ENCODE measurements at places on chromosomes 13 and 19.

- DNase-seq = no peak
Measured at GRCh38 chr13:25901460-25902376, 150.1 kb downstream of the SHISA2 start.

DNA sequence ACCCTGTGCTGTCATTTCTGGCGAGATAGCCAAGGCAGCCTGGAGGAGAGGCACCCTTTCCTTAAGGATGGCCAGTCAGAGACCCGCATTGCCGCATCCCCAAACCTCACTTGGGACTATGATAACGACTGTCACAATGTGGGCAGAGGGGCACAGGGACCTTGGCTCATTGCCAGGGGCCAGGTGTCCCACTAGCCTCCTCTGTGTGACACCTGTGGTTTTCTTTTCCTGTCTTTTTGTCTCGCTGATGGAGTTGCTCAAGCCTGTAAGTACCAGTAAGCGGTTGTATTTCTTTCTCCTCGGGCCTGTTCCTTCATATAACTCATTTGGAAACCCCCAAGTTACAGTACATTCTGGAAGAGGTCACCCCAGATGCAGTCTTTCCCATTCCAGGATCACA is 59.5 kb downstream of the TDRD12 start:
- DNase-seq = no peak

DNA sequence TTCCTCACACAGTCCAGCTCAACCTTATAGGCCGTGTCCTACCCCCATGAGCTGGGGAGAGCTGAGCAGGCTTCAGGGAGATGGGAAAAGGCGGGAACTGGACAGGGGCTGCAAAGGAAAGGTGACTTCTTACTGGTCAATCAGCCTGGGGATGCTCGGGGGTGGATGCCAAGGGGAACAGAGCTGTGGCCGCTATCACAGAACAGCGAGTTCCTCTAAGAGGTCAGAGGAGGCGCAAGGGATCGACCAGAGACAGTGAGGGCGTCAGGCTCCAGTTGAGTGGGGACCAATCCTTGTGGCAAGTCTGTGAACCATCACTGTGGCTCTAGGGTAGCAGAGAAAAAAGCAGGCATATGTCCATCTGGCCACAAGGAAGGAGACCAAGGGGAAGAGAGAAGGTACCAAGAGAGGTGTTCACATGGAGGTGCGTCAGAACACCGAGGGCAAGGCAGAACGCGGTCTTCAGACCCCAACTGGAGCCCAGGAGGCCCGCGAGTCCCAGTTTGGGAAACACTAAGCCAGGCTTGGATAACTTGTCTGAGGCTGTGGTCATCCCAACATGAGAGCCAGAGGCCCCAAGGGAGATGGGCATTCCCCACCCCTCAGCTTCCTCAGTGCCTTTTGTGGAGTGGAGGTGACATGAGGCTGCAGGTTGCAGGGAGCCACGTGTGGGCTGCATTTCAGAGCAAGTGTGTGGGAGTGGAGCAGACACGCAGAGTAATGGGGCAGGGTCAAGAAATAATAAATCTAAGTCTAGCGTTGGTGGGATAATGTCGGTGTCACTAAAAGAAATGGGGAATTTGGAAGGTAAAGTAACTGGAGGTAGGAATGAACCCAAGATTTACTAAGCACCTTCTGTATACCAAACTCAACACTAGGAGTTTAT is 3.9 kb downstream of the F10 start:
- no peak for DNase-seq

GRCh38 chr19:13633109-13633508 is 126.8 kb upstream of the CACNA1A start:
- no peak for DNase-seq

GRCh38 chr13:105565136-105565727 is 970.2 kb downstream of the EFNB2 start:
- DNase-seq = no peak

- DNase-seq = no peak
Measured at GRCh38 chr13:48443442-48444208, 30.7 kb upstream of the LPAR6 start.

DNA sequence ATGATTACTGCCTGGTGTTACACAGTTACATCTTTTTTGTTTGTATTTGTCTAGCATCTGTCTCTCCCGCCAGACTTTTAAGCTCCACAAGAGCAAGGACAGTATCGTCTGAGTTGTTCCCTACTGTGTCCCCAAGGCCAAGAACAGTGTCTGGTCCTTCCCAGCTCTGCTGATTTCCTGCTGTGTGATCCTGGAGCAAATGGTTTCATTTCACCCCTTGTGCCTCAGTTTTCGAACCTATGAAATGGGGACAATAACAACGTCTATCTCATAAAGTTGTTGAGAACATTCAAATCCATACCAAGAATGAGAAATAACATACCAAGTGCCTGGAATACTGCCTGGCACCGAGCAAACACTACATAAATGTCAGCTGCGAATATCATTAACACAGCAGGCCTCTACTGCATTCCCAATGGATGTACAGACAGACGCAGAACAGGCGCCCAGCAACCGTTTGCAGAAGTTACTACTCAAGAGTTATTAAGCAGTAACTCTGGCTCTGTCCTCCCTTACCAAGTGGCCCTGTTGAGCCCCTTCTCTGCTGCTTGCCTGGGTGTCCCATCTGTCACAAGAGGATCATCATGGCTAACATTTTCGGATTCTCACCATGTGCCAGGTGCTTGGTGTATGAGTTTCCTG is 11.4 kb downstream of the XRCC1 start:
- no peak for DNase-seq

DNA sequence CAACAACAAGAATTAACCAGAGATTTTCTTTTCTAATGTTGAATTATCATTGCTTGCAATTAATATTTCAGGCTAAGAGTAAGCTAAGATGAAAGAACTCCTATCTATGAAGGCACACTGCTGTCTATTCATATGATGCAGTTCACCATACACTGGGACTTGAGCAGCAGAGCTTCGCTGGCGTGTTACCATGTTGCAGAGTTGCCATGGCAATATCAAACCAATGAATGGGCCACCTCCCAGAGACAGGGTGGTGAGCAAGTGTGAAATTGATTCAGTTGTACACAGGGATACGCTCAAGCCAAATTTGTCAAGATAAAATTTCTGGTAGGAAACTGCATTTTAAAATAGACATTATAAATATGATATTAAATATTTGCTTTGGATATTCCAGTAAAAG is 69.3 kb upstream of the MYO16 start:
- DNase-seq = no peak

GRCh38 chr19:1098177-1099051 is 3.2 kb upstream of the POLR2E start:
- DNase-seq = no peak

DNA sequence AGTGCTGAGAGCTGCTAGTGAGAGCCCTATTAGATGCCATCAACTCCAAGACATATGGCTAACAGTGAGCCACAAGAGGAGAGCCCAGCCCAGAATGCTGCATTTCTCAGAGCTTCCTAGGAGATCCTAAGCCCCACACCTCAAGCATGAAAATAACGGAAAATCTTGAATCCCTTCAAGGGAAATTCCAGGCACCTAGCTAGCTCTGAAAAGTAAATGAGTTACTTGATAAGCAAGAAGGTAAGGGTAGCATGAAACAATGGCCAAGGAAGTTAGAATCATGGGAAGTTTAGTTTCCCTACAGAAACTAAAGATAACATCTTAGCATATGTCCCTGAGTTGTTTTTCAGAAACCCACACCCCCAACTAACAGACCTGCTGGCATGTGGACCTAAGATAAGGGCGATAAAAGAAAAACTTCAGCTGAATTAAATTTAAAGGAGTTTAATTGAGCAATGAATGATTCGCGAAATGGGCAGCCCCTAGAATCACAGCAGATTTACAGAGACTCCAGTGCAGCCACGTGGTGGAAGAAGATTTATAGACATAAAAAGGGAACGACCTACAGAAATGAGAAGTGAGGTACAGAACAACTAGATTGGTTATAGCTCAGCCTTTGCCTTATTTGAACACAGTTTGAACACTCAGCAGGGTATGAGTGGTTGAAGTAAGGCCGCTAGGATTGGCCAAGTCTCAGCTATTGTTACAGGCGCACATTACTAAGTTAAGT is 301.3 kb upstream of the DACH1 start:
- no peak for DNase-seq

- DNase-seq = no peak
Measured at GRCh38 chr19:43777163-43777695, 3.5 kb downstream of the KCNN4 start.

- DNase-seq = no peak
Measured at GRCh38 chr13:26759907-26760831, at the start of gene GPR12. GPR12 (minus strand) TSS chr13:26760786; CDS start chr13:26759827, 959 bp downstream.

DNA sequence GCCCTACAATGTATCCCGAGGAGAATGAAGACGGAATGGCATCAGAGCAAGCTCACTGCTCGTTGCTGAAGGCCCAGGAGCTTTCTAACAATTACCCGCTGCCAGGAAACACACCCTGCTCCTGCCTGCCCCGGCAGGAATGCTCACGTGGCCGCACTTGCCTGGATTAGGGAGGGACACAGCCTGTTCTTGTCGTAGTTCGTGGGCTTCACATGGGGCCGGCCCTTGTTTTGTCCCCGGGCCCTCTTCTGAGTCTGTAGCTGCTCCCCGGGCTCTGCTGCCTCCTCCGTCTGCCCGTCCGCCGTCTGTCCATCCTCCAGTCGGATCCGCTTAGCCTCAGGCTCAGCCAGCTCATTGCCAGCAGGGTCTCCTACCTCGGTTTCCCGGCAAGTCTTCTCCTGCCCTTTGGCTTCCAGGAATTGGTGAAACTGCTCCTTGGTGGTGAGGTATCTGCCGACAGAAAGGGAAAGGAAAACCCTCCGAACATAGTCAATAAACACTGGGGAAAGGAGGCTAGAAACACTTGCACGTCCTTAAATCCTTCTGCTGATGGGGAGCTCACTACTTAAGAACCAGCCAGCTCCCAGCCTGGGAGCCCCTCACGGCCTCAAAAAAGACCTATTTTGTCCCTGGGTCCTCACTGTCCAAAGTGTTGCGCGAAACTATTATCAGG is 941 bp downstream of the DUS3L start:
- DNase-seq = no peak

DNA sequence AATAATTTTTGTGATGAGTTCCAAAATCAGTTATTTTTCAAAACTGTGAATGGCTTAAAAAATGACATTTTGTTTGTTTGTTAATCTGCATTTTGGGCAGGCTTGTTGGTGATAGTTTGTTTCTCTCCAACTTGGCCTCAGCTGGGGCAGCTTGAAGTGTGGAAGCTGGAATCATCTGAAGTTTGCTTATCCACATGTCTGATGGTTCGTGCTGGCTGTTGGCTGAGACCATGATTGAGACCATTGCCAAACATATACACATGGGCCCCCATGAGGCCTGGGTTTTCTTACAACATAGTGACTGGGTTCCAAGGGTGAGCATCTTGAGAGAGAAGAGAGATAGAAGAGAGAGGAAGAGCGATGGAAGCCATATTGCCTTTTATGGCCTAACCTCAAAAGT is 201.2 kb downstream of the NDFIP2 start:
- no peak for DNase-seq

- DNase-seq = no peak
Measured at GRCh38 chr19:10839114-10840050, 3.4 kb upstream of the TMED1 start.

DNA sequence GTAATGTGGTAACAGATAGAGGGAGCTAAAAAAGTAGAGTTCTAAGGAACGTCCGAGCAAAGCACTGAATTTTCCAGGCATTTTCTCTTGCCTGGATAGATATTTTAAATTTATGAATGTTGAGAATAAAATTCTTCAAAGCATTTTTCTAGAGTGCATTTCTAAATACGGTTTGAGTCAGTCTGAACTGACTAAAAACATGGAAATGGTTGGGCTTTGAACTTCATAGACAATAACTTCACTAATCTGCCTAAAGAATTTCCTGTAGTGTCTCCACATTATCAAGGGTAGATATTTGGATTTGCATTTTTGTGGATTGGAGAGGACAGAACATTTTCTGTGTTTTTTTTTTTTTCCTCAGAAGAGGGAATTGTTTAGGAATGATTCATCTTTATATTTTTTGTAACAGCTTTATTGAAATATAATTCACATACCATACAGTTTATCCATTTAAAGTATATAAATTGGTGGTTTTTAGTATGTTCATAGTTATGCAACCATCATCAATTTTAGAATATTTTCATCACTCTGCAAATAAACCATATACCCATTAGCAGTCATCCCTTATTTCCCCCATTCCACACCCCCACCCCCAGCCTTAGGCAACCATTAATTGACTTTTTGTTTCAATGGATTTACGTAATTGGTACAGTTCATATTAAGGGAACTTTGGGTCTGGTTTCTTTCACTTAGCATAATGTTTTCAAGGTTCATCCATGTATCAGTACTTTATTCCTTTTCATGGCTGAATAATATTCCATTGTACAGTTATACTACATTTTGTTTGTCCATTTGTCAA is 20.7 kb downstream of the GARRE1 start:
- DNase-seq = no peak

GRCh38 chr13:34521171-34521570 is 420.9 kb upstream of the NBEA start:
- no peak for DNase-seq

DNA sequence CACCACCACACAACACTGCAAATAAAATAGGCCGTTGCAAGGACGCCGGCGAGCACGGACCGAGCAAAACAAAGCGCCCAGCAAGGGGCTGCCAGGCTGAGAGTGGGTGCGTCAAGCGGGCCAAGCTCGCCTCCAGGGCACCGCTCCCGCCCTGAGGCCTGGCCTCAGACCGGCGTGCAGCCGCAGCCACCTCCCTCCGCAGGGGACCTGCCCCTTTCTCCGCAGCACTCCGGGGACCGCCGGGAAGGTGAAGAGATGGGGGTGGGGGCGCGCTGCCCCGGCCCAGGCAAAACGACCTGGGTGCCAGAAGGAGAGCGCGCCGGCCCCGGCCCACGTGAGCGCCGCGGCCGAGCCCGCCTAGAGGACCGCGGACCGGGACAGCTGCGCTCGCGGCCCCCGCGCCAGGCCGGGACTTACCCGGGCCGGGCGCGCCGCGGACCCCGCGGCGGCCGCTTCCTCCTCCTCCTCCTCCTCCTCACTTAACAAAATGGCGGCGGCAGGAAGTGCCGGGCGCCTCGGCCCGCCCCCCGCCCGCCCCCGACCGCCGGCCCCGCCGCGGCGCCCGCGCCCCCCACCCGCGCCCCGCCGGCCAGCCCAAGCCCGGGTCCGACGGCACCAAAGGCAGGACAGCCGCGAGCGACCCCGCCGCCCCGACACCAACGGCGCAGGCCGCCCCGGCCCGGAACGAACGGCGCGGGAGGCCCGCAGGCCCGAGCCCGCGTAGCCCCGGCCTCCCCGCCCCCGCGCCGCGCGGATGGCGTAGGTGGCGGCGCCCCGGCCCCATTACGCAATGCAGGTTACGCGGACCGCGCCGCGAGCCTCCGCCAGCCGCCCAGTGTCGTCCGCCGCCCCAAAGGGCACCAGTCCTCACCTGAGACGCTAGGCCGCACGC is 674 bp downstream of the BRD4 start:
- DNase-seq = peak; percentile 32

DNA sequence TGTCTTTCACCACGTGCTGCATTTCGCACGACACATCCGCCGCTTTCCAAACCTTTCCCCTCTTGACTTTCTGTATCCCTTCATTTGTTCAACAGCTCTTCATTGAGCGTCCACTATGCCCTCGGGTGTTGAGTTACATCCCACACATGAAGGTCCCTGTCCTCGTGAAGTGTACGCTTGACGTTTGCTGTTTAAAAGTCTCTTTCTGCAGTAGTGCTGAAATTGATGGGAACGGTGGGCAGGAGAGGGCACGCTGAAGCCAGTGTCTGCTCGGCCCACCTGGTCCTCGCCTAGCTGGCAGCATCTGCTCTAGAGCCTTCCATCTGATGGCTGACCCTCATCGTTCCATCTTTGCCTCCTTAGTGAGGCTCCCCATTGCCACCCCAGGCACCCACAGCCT is 55.6 kb upstream of the AMER2 start:
- DNase-seq = no peak

Measured in T-helper 17 cell (primary cell).